ENCODE measurements at places on chromosomes 1 and 21.

DNA sequence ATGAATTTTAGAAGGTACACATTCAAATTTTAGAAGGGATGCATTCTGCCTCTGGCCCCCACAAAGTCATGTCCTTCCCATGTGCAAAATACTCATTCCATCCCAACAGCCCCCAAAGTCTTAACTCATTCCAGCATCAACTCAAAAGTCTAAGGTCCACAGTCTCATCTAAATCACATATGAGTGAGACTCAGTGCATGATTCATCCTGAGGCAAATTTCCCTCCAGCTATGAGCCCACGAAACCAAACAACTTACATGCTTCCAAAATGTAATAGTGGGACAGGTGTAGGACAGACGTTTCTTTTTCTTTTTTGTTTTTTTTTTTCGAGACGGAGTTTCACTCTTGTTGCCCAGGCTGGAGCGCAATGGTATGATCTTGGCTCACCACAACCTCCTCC, 12.5 kb upstream of the WNT2B start:
- DNase-seq: peak; percentile 26

- peak; percentile 56 for DNase-seq
Measured at GRCh38 chr1:207073906-207074820, 14.5 kb upstream of the C4BPB start.

DNA sequence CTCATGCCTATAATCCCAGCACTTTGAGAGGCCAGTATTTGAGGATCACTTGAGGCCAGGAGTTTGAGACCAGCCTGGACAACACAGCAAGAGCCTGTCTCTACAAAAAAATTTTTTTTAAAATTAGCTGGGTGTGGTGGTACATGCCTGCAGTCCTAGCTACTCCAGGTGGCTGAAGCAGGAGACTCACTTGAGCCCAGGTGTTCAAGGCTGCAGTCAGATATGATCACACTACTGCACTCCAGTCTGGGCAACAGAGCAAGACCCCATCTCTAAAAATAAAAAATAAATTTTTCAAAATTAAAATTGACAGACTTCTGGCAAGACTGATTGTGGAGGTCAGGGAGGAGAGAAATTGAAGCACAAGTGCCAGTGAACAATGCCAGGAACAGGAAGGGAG, 60.8 kb downstream of the ST3GAL3 start:
- DNase-seq: no peak

- peak; percentile 17 for DNase-seq
Measured at GRCh38 chr1:75985827-75986226, 53.6 kb upstream of the ASB17 start.

- DNase-seq: no peak
Measured at GRCh38 chr21:40846587-40847411, at the start of gene DSCAM. DSCAM (minus strand) TSS chr21:40847158; CDS start chr21:40846661, 497 bp downstream.

DNA sequence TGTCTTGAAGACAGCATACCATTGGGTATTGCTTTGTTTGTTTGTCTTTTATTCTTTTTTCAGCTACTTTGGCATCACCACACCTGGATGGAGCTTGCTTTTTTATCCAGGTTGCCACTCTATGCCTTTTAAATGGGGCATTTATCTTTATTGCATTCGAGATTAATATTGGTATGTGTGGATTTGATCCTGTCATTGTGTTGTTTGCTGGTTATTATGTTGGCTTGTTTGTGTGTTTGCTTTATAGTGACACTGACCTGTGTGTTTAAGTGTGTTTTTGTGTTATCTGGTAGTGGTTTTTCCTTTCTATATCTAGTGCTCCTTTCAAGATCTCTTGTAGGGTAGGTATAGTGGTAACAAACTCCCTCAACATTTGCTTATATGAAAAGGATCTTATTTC, 24.9 kb upstream of the KCNH1 start:
- no peak for DNase-seq

DNA sequence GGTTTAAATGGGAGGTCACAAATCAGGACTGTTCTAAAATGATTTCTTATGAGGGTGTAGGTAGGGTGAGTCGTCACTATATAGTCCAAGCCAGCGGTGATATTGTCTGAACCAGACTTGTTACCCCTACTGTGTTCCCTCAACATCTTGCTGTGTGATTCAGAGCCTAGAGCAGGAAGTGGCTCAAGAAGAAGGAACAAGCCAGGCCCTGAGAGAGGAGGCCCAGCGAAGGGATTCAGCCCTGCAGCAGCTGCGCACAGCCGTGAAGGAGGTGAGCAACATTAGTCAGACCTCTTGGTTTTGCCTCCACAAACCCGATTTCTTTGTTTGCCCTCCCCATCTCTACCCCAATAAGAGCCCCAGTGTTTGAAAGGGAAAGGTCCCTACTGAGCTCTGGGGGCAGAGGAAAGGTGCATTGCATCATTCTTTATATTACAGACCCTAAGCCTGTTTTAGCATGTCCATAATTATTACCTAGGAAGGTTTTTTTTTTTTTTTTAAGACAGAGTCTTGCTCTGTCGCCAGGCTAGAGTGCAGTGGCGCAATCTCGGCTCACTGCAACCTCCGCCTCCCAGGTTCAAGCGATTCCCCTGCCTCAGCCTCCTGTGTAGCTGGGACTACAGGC, 5.0 kb upstream of the SH3BGRL3 start:
- DNase-seq: peak; percentile 46

GRCh38 chr1:231385416-231385748, 36.7 kb downstream of the EGLN1 start:
- peak; percentile 74 for DNase-seq

- DNase-seq: peak; percentile 43
Measured at GRCh38 chr1:216448011-216448510, 24.8 kb upstream of the USH2A start.

DNA sequence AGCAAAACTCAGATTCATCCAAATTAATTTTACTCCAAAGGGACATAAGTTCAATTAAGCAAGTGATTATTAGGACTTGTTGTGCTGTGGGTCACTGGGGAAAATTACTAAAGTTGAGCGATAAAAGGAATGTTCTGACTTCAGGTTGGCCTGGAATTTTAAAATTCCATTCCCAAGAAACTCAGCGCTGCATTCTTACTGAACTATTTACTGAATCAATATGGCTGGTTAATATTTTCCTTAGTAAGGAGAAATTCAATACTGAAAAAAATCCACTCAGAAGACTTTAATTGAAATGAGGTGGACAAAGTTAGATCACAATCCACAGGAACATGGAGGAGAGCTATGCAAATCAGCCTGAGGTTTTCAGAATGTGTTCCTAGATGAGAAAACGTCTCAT, 578.9 kb upstream of the NR5A2 start:
- no peak for DNase-seq

DNA sequence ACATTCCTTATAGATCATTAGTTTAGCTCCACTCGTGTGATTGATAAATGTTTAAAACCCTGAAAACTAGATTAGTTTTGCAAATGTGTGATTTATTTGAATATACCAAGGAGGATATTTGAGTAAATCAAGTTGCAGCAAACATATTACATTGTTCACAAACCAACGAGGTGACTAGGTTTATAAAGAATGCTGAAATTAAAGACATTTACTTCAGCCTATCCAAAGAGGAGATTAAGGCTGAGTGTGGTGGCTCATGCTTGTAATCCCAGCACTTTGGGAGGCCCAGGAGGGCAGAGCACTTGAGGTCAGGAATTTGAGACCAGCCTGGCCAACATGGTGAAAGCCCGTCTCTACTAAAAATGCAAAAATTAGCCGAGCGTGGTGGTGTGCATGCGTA, 34.1 kb downstream of the VTCN1 start:
- no peak for DNase-seq

- DNase-seq: no peak
Measured at GRCh38 chr1:171663036-171663853, 10.8 kb upstream of the MYOC start.

DNA sequence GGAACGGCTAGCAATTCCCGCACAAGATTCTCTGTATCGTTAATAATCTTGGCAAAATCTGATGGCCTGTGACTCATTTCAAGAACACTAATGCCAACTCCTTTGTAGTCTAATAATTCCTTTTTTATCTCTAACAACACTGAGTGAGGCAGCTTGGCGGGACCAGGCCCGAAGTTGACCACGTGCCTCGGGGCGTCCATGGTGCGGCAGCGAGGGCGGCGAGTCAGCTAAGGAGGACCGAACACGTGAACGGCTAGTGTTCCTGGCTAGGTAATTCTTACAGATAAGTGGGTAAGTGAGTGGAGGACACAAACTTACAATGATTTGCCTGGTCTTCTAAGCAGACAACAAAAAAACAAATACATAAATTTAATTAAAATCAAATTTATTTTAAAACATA, 49.3 kb upstream of the ADGRL4 start:
- no peak for DNase-seq

- DNase-seq: peak; percentile 97
Measured at GRCh38 chr1:214551436-214552173, at the start of gene PTPN14. PTPN14 (minus strand) TSS chr1:214551602; CDS start chr1:214464803, 86,799 bp downstream.

All from M059J (cell line).